SK-N-SH treated with all-trans-retinoic acid at 6 μM for 48 hours (cell line): ENCODE measurements at places on chromosomes 1 and 21.

DNA sequence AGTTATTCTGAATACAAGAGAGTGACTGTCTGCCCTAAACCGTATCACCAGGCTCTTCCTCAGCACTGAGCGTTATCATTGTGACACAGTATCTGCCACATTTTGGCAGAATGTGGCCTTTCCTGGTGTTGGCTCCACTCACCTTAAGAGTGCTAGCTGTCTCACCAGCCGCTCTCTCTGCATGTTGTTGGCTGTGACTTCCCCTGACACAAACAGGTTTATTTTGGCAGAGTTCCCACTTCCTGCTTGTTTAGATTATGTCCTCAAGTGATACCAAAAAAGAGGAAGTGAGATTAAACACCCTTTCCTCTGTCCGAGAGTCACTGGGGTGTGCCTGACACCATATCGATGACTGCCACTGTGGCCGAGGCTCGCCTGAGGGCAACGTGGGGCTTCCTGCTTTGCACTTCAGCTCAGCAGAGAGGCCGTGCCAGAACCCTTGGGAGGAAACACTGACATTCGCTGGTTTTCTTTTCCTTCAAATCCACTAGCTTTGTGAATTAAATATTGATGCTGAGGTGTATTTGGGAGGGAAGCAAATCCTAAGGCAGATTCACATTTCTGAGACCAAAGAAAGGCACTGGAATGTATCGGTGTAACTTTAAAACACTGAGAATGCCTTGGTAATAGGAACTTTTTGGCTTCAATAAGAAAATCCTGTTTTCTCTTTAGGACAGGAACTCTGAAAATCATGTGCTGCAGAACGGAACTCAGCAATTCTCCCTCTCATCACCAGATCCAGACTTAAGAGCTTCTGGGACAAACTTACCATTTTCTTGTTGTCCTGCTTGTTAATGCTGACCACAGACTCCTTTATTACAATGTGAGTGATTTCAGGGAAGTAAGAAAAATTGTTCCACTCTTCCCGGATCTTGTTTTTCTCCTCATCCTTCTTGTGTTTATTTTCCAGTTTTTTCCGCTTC, 102.1 kb downstream of the JAK1 start:
- ATAC-seq = no peak

DNA sequence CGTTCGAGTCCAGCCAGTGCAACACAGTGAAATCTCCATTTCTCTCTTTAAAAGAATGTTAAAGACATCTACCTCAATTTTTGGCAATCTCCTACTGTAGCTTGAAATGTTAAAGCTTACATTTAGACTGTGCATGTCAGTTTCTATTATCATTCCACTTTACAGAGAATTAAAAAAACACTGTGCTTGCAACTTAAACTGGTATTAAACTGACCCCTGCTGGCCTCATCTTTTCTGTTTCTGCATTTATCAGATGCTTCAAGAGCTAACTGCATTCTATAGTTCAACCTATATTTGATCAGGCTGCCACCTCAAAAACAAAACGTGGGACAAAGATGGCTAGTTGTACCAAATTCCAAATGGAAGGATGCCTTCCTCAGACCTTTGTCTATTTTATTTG, 226.5 kb downstream of the SMYD3 start:
- peak; percentile 95 for ATAC-seq

DNA sequence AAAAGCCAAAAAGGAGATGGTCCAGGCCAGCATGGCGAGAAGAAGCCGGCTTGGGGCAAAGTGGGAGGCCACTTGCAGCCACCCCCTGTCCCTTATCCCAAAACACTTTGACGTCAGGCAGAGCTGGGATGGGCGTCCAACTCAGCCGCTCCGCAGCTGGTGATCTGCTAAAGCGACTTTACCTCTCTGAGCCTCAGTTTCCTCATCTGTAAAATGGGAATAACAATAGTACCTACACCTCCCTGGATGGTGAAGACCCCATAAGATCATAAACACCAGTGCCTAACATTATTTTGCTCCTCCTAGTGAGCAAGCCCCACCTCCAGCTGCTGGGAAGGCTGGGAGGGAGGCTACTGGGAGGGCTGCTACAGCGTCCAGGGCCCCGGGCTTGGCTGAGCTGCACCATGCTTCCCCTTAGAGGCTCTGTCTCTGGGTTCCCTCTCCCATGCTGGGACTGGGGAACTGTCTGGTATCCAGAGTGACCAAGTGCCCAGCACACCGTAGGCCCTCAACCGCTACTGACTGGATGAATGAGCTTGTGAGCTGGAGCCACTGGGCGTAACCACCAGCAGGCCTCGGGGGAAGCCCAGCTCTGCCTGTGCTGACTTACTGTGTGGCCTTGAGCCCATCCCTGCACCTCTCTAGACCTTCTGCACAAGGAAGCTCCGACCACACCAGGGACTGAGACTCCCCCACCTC, 18.3 kb downstream of the IFFO2 start:
- peak; percentile 8; the same call in 1 of the 3 replicates for ATAC-seq

GRCh38 chr1:202856014-202856413, 32.9 kb downstream of the RABIF start:
- ATAC-seq = no peak

GRCh38 chr1:203168256-203168786, 7.3 kb downstream of the MYBPH start:
- ATAC-seq = no peak

DNA sequence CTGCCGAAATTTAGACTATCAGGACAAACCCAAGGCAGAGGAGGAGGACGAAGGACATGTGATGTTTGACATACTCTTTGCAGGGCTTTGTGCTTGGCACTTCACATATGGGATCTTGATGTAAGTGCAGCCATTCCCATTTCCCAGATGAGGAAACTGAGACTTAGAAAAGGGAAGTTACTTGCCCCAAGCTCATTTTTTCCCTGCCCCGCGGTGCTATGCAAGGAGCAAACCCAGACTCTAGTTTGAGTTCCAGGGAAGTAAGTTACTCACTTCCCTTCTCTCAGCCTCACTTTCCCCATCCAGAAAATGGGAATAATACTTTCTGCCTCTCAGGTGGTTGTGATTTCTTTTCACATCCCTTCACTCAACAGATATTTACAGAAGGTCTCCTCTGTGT, 4.5 kb upstream of the FOXO6 start:
- no peak for ATAC-seq

GRCh38 chr1:102919659-102920058, 188.7 kb downstream of the COL11A1 start:
- ATAC-seq = peak; percentile 99

DNA sequence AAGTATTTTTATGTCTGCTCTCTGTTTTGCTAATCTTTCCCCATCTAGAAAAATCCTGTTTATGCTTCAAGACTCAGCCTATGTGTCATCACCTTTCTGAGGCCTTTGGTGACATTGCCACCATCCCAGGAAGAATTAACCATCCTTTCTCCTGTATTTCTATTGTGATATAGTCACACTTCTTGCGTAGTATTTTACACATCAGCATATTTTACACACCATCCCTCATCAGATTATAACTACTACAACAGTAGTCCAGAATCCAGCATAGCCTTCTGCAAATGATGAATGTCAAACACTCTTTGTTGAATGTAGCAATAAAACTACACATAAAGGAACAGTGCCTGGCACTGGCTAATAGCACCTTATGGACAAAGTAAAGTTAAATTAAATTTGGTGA, 275.3 kb upstream of the C1orf87 start:
- no peak for ATAC-seq

DNA sequence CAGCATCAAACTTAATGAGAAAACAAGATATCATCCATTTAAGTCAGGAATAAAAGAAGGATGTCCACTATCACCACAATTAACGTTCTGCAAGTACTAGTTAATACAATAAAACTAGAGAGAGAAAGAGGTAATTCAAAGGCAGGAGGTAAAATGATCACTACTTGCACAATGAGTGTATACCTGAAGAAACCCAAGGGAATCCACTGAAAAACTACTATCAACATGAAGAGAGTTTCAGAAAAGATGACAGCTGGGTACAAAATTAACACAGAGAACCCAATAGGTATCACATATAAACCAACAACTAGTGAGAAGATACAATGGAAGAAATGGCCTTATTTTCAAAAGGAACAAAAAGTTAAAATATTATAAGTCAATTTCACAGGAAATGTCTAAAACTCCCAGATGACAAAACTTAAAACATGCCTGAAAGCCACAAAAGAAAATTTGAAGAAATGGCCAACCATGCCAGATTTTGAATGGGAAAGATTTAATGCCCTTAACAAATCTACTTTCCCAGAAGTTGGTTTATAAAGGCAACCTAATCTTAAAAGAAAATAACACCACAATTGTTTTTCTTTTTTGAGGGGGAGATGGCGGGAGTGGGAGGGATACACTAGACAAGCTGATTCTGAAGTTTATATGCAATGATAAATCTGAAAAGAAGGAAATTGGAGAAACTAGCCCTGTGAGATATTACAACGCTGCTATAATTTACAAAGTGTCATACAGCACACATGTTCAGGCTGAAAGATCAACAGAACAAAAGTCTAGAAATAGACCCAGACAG, 17.8 kb downstream of the VPS26C start:
- ATAC-seq = no peak

- ATAC-seq = no peak
These were observed 19.3 kb downstream of the FAM151A start for GRCh38 chr1:54604051-54604450.

DNA sequence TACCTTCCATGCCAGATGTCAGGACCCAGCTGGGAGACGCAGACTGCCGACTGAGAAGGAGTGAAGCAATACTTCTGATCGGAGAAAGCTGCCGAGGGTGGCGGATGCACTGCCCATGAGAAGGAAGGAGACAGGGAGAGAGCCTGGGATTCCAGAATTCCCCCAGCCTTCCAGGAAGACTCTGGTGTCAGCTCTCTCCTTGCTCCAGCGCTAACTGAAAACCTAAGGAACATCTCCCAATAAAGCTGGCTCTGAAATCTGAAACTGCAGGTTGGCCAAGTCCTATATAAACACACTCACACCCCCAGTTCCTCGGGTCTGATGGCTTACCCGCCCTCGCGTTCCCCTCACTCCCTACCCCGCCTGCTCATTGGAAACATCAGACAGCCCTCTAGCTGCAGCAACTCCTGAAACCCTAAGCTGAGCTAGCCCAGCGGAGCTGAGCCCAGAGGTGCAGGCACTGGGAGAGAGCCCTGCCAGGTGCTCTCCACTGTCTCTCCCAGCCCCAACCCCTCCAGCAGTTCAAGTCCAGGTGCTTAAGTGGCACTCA, 52.3 kb downstream of the PLEKHA6 start:
- no peak for ATAC-seq

GRCh38 chr1:191696354-191696753, 461.9 kb upstream of the RGS18 start:
- no peak for ATAC-seq

- ATAC-seq = no peak; the same call in 2 of the 3 replicates
These were observed 1.8 kb downstream of the RD3 start for GRCh38 chr1:211490038-211490678.

GRCh38 chr21:39348040-39348354, 891 bp downstream of the HMGN1 start:
- peak; percentile 2 for ATAC-seq

DNA sequence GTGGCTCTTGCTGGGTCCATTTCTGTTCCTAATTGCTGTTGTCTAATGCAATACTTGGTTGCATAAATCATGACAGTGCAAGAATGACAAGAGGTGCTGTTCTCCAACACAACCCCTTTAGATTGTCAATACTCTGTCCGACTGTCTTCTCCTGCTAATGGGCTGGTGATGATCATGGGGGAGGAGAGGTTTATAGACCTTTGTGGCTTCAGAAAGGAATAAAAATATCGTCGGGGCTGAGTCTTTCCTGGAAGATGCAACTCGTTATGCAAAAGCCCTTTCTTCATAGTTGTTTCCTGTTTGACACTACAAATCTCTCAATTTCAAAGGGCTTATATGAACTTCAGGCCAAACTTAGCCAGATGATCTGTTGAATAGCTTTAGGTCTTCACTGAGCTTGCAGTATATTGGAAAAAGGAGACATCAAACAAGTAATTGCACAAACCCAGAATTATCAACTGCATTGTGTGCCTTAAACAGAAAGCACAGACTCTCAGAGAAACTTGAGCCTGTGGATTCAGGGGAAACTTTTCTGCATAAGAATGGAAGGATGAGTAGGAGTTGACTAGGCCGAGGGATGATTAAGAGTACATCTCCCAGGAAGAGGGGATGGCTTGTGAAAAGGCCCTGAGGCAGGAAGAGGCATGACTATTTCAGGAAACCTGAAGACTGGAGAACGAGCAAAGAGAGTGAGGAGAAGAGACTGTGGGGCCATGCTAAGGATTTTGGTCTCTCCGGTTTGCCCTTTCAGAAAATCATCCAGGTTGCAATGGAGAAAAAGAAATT, 107.6 kb downstream of the TSEN15 start:
- ATAC-seq = no peak

- no peak for ATAC-seq
These were observed 59.3 kb downstream of the SLC37A1 start for GRCh38 chr21:42572906-42573495.

DNA sequence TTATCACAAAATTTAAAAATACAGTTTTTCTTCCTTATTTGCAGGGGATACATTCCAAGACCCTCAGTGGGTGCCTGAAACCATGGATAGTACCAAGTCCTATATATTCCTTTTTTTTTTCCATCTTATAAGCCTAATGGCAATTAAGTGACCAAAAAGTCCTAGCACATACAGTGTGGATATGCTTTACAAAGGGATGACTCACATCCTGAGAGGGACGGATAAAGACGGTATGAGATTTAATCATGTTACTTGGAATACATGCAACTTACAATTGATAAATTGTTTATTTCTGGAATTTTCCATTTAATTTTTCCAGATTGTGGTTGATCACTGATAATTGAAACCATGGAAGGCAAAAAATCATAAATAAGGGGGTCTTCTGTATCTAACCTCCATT, 181.2 kb upstream of the BRINP3 start:
- ATAC-seq = peak; percentile 74

- ATAC-seq = no peak
These were observed 16.9 kb downstream of the PFKFB2 start for GRCh38 chr1:207069858-207070506.

GRCh38 chr1:101438359-101438758, 201.5 kb downstream of the S1PR1 start:
- peak; percentile 65; the same call in 1 of the 3 replicates for ATAC-seq

- no peak for ATAC-seq
These were observed 38.5 kb upstream of the PGBD5 start for GRCh38 chr1:230464671-230465070.

- no peak for ATAC-seq
These were observed 23.9 kb downstream of the INPP5B start for GRCh38 chr1:37922767-37923550.

- ATAC-seq = no peak
These were observed 93.9 kb downstream of the KCNJ15 start for GRCh38 chr21:38350684-38351083.

GRCh38 chr21:35226968-35227744, 178.1 kb upstream of the RUNX1 start:
- ATAC-seq = no peak

- ATAC-seq = peak; percentile 56
These were observed 105.0 kb upstream of the ADGRL2 start for GRCh38 chr1:81695741-81696140.
